ENCODE measurements at places on chromosomes 7 and 10. TPM values are rescaled to one million over a fixed set of nuclear protein-coding genes. Genes with fewer than 3 reads are reported as not detected.

GRB10 gene
- total RNA-seq = 7.1 TPM

FAM221A gene
- 6.9 TPM for total RNA-seq

GRM8 gene
- total RNA-seq = not detected

ZWINT gene
- total RNA-seq = 3.4 TPM

ARHGAP22 gene
- 0.55 TPM for total RNA-seq

MAT1A gene
- 0.28 TPM for total RNA-seq

CTNNA3 gene
- total RNA-seq = not detected

CEP41 gene
- total RNA-seq = 13.6 TPM

ZNF503 gene
- 0.28 TPM for total RNA-seq

AMZ1 gene
- 0.09 TPM for total RNA-seq

TUBB8 gene
- not detected for total RNA-seq

ZKSCAN5 gene
- total RNA-seq = 9.1 TPM

DENND10 gene
- 28.5 TPM for total RNA-seq

C7orf57 gene
- total RNA-seq = 0.18 TPM

AP1S1 gene
- 8.1 TPM for total RNA-seq

PPP3CB gene
- 37.2 TPM for total RNA-seq

LDB3 gene
- 0.16 TPM for total RNA-seq

GATA3 gene
- total RNA-seq = 75.3 TPM
